ENCODE measurements at places on chromosomes 11 and 22. TPM values are rescaled to one million over a fixed set of nuclear protein-coding genes. Genes with fewer than 3 reads are reported as not detected.

ASRGL1 gene
- total RNA-seq = 19.7 TPM

DNA sequence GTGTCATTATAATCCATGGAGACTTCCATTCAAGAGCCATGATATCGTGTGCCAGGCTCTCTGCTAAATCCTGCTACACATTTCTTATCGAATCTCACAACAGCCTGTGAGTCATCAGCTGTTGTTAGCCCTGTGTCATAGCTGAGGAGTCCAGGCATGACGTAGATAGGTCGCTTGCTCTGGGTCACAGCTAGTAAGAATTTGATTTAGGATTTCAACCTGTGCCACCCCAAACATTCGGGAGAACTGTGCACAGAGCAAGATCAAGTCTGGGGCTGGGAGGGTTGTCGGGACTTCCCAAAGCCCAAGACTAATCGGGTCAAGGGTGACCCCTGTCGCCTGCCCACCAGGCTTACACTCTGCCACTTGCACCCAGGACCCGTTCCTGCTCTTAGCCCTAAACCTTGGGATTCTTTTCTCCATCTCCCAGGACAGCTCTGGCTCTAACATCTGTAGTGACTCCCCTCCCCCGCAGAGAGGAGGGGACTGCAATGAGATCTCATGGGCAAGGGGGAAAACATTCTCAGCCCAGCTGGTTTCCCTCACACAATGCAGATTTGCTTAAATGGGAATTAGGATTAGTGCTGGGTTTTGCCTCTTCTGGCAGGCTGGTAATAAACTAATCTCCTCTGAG lies 34.3 kb downstream of the TSPAN18 start:
- DNase-seq = peak; percentile 68

- no peak for DNase-seq
These were observed 33.5 kb downstream of the GDPD4 start for GRCh38 chr11:77267962-77268361.

- no peak for DNase-seq
These were observed 311 bp downstream of the APBB1 start for GRCh38 chr11:6418557-6419008.

DNA sequence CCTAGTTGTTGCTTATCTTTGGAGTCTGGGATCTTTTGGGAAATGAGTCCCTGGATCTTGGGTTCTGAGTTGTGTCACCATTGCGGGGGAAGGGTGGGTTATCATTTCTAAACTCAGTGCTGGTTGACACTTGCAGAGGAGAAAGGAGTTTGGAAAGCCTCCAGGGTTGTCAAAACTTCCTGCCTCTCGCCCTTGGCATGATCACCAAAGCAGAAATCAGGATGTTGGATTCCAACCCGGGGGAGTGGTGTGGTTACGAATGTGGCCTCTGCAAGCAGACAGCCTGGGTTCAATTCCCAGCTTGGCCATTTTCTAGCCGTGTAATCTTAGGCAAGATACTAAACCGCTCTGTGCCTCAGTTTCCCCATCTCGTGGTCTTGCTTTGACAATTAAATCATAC lies 24.3 kb downstream of the CD6 start:
- no peak for DNase-seq

DNA sequence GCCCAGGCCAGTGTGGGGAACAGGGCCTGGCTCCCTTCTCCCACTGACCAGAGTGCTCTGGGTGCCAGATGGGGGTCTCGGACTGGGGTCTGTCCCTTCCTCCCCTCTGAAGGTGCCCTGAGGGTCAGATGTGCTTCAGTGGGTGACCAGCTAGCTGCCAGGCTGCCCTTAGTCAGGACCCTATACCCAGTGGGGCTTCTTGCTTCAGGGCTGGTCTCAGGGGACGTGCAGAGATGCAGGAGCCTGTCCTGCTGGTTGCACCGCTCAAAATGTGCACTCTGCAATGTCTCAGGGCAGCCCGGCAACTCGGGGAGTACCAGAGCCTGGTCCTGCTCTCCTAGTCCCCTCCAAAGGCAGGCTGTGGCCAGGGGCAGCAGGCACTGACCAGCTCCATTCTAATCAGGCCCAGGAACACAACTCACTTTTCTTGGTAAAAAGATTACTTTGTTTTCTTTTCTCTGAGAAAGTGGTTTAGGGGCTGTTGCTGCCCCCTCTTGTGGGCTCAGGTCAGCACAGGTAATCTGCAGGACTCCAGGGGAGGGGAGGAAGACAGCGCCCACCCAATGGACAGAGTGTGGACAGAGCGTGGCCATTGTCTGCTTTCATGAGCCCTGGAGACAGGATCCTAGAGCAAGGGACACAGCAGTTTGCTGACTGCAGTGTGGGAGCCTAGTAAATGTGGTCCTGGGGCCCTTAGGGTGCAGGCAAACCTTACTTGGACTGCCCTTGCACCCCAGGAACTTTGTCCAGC lies 80.9 kb downstream of the MED15 start:
- DNase-seq = no peak

DNA sequence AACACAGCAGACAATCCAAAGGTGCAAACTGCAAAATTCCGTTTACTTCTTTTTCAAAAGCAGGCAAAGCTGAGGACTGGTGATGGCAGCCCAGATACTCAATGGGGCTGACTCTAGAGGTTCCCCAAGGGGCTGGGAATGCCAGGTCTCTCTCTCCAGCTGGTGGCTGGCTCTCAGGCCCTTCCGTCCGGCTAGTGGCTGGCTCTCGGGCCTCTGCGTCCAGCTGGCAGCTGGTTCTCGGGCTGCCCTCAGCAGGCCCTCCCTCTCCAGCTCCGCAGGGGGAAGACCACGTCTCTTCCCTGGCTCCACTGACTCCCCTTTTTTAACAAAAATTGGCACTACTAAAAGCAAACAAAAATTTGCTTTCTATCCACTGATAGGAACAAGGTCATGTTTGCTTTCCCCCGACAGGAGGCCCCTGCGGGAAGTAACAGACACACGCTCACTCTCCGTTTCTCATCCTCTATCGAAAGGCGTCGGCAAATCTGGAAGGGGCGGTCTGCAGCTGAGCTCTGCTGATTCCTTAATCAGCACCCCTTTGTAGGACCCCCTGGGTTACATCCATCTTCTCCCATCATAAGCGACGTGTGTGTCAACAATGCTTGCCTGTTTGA lies 381.4 kb downstream of the BRD1 start:
- no peak for DNase-seq

- DNase-seq = no peak
These were observed 10.0 kb downstream of the LGR4 start for GRCh38 chr11:27462543-27462942.

DNA sequence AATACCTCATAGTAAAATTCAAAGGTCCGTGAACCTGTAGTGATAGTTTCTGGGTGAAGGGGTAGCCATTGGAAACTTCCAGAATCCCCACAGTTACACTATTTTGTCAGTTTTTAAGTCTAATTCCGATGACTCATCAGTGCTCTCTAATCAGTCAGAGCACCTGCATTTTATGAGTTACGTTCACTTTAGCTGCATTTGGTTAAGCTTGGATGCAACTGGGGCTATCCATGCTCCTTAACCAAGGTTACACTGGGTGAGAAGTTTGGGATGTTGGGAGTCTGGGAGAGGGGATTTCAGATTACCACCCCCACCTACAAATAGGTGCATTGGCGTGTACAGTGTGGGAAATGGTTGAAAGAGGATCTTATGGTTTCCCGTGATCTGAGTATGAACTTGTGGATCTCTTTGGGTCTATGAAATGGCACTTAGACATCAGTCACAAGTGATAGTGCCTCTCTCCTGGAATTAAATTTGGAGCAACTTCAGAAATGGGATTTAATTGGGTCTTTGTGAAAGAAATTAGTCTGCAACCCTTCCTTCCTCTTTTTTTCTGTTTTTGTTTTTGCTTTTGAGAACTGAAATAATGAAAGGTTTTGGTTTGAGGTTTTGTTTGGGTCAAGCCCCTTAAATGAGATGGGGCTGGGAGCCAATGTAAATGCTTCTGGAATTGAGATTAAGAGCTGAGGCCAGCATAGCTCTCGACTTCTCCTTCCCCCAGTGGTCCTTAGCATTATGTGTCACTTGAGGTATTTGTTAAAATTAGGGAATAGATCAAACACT lies 31.5 kb downstream of the EHF start:
- no peak for DNase-seq

APLNR gene
- not detected for total RNA-seq

All from epithelial cell of proximal tubule (primary cell).